ENCODE measurements at places on chromosomes 16 and 17.

GRCh38 chr17:3004925-3005324 is 58.5 kb downstream of the OR1D5 start:
- no peak for DNase-seq

DNA sequence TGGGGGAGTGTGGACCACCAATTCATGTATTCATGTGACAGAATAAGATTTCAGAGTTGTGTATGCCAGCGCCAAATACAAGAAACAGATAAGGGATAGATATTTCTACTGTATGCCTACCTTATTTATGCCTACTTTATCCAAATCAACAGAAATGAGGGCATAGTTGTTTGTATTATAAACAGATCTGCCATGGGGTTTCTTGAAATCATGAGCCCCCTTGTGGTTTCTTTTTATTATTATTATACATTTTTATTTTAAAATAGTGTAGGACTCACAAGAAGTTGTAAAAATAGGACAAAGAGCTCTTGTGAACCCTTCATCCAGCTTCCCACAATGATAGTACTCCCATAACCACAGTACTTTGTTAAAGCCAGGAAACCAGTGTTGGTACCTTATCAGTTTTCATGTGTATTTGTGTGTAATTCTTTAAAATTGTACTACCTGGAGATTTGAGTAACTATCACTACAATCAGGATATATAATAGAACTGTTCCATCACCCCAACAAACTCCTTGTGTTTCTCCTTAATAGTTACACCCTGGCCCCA is 229.4 kb downstream of the CCDC182 start:
- no peak for DNase-seq

- DNase-seq: no peak
Observed at GRCh38 chr16:12572316-12572985, 231.2 kb downstream of the CPPED1 start.

DNA sequence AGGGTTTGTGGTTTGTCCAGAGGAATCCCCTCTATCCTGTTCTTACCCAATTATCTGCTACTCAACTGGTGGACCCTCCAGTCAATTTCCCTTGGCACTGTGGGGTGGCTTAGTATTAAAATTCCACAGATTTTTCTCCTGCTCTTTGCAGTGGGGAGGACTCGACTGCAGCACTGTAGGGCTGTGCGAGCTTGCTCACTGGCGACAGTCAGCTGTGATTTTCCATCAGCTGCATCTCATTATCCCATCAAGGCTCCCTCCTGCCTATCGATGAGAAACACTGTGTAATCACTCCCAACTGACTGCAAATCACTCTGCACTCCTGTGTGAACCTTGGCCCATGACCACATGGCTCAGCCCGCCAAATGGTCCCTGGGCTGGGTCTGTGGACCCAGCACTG is 90.5 kb upstream of the MAF start:
- peak; percentile 61 for DNase-seq

DNA sequence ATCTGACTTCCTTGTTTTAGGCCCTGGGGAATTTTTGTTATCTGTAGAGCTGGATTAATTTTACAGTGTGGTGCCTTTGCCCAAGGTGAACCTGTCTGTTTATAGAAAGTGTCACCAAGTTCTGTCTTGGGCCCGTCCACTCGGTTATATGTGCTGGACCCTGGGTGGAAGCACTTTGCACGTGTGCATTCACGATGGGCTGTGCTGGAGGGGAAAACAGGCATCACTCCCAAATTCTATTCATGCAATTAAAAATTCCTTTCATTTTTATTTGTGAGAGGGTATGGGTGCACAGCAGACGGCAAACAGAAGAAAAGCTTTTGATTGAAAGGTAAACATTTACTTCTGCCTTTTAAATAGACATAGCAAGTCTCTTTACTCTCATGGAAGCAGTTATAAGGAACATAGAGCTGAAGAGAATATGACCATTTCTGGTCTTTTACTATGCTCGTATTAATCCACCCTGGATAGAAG is 101.2 kb downstream of the WWOX start:
- DNase-seq: no peak

DNA sequence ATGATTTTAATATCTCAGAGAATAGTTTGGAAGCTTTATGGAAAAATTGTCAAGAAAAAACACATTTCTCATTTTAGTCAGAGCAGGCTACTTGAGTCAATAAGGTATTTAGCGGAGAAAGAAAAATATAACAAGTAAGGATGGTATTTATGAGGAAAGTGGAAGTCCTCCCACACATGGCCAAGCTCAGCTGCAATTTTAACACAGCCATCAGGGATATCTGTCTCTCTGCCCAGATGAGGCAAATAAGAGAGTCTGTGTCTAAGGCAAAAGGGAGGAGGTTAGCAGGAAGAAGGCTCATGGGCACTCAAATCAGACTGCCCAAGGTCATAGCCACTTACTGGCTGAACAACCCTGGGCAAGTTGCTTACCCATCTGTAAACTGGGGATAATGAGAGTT is 5.2 kb upstream of the CMTM2 start:
- no peak for DNase-seq

- peak; percentile 53 for DNase-seq
Observed at GRCh38 chr16:15642557-15643047, 352 bp downstream of the MARF1 start.

GRCh38 chr17:37405955-37406634 is 541 bp downstream of the ACACA start:
- no peak for DNase-seq

GRCh38 chr16:55251151-55251550 is 72.9 kb upstream of the IRX6 start:
- DNase-seq: no peak

DNA sequence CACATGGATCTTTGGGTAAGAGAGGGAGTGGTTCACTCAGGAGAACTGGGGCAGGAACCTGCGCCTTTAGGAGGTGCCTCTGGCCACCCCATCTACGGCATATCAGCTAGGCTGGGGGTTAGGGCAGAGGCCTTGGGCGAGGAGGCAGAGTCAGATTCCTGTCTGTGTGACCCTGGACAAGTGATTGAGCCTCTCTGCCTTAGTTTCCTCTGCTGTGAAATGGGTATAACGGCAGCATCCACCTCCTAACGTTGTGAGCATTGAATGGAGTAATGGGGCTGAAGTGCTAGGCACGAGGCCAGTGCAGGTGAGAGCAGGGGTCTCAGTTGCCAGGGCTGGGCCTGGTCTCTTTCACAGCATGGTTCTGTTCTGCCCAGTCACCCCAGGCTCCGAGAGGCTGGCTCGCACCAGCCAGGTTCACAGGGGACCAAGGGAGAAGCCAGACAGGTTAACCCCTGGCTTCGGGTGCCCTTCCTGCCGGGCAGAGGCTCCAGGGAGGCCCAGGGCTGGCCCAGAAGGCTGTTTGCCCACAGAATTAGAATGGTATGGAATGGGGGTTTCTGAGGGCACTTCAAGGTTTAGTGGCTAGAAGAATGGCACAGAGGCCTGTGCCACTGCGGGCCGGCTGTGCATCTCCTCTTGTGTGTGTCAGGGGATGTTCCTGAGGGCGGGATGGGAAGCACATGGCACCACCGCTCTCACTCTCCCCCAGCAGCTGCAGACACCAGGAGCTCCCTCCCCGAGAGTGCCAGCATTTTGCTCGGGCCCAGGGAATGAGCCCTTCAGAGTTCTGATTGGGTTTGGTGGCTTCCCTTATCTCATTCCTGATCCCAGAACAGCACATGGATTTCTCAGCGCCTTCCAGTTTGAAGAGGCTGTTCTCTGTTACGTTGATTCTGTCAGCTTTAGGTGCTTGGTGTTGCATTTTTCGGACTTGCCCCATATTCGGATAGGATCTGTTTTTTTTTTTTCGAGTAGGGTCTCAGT is 23.8 kb downstream of the UNC13D start:
- DNase-seq: no peak

DNA sequence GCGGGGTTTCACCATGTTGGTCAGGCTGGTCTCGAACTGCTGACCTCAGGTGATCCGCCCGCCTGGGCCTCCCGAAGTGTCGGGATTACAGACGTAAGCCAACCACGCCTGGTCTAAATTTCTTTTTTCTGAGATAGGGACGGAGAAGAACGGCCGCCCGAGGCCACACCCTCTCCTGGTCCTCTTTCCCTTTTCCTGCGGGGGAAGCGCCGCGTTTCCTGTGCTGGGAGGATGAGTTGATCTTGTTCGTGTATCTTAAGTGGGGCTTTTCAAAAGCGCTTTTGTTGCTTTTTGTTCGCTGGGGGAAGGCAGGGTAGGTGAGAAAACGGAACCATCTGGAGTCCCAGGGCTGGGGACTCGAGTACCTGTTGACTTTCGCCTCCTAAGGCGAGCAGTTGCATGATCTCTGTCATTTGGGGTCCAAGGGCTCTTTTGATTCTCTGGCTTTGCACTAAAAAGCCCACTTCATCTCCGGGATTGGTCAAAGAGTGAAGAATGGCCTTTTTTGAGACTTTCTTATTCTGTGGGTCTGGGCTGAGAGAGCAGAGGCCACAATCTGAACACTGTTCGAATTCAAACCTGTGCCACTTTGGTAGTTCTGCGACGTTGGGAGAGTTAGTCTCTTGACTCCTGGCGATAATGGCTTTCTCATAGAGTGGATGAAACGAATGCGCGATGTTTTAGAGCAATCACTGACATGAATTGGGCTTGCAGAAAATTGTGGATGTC is 1.3 kb downstream of the FUS start:
- peak; percentile 46 for DNase-seq

GRCh38 chr16:87979352-87979751 is 28.1 kb downstream of the BANP start:
- DNase-seq: no peak

GRCh38 chr17:4947010-4947410 is 1.3 kb downstream of the PFN1 start:
- peak; percentile 65 for DNase-seq

- no peak for DNase-seq
Observed at GRCh38 chr17:69466451-69466850, 52.0 kb downstream of the MAP2K6 start.

DNA sequence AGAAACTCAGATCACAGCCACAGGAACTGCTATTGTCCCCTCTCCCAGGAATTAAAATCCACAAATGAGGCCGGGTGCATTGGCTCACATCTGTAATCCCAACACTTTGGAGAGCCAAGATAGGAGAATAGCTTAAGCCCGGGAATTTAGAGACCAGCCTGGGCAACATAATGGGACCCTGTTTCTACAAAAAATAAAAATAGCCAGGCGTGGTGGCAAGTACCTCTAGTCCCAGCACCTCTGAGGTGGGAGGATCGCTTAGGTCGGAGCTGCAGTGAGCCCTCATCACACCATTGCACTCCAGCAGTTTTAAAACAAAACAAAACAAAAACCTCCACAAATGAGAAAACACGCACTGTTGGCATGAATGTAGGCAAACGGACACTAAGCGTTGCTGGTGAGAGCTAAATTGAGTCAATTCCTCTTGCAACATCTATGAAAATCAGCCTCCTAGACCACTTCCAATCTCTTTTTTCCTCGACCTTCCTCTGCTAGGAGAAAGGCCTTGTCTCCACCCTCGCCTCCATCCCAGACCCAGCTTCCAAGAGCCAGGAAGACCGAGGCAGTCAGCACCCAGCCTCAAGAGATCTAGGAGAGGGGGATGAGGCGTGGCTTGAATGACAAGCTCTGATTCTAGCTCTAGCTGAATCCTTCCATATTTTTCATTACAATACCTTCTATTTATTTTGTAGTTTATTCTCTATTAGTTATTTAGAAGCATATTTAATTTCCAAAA is 14.8 kb downstream of the TLE7 start:
- DNase-seq: no peak

GRCh38 chr17:31211352-31212012 is 85.6 kb downstream of the OMG start:
- peak; percentile 43 for DNase-seq

GRCh38 chr17:81371910-81372760 is 23.1 kb upstream of the BAHCC1 start:
- DNase-seq: no peak

DNA sequence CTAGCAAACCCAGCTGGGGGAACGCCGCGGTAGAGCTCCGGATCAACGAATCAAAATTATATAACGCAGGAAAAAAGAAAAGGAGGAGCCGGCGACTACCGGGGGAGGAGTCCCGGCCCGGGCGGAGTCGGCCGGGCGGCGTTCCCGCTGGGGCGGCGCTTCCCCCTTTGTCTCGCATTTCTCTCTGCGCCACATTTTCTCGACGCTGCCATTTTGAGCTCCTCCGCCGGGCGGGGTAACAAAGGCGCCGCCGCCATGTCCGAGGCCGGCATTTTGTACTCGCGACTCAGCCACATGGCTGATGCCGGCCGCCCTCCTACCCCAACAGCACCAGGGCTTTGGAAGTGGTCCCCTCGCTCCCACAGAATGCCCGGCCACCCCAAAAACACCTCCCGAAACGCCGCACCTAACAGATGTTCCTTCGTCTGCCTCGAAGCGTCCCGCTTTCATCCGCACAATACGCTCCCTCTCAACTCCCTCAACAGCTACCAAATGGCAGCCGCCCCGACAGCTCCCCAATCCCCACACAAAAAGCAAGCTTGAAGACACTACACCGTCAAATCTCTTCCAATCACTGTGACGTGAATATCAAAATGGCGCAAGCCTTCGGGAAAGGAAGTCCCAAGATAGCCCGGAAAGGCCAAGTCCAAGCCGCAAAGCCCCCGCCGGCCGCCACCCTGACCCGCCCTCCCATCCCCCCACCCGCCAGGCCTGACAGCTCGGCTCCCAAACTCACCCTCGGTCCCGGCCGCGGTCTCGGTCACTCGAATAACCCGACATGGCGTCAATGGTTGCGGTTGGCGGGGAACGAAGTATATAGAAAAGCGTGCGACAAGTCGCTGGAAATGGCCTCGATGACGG is 519 bp downstream of the DDX5 start:
- DNase-seq: peak; percentile 91

GRCh38 chr17:28346199-28346580 is 10.6 kb downstream of the TNFAIP1 start:
- no peak for DNase-seq

DNA sequence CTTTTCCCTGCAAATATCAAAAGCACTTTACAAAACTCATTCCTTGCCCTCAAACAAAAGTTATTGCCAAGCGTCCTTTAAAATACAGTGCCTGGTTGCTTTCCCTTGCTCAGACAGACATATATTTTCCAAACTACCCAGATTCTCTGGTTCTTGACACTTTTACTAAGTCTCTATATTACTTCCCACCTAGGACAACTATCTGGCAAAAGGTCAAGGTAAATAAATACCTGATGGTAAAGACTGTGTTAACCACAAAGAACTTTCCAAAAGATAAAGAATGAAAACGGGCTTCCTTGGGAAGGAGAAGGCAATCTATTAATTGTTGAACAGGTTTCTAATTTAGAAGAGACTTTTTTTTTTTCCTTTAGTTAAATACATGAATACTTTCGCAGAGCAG is 1.9 kb downstream of the HS3ST3A1 start:
- DNase-seq: no peak

DNA sequence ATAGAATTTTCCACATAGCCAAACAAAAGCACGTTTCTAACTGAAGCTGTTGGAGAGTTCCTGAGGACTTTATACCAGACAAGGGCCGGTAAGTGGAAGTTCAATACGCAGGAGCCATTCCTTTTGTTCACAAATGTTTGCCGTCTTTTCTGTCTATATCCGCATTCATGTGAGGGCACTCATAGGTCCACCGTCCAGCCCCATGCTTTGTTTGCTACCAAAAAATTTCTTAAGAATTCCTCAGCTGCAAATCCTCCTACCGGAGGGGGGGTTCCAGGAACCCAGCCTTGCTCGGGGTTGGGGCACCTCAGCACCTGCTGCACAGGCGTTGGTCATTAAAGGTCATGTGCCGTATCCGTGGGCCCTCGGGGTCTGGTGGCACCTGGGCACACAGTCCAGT is 276.8 kb downstream of the SEC14L1 start:
- no peak for DNase-seq
